Lower leg skin (tissue), 4 donors: ENCODE measurements at places on chromosomes 3 and 15.

GRCh38 chr3:136694321-136694720, 57.9 kb downstream of the STAG1 start:
- DNase-seq = no peak

DNA sequence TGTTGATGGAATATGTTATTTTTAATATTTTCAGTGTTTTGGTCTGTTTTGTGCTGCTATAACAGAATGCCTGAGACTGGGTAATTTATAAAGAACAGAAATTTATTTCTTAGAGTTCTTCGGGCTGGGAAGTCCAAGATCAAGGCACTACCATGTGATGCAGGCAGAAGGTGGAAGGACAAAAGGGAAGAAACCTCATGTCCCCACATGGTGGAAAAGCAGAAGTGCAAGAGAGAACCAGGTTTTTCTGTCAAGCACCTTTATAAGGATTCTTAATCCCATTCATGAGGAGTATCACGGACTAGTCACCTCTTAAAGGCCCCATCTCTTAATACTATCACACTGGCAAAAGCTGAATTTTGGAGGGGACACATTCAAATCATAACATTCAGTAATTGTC, 57.9 kb upstream of the EPHB3 start:
- no peak for DNase-seq

GRCh38 chr3:58693940-58694850, 27.6 kb upstream of the FAM3D start:
- peak; percentile 23 for DNase-seq

DNA sequence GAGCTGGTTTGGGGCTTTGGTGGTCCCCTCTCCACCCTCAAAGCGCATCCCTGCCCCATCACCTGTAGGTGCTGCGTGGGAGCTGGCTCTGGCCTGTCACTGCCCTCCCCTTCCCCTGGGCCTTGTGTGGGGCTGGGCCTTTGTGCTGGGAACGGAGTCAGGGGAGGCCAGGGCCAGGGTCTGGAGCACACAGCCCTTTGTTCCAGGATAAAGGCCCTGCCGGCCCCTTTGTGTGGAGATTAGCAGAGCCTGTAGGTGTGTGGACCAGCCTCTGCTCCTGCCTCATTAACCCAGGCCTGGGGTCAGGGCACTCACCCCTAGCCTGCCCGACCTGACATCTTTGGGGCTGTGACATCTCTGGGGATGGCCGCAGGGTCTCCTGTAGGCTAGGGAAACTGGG, 8.9 kb downstream of the EPHB3 start:
- DNase-seq = no peak

DNA sequence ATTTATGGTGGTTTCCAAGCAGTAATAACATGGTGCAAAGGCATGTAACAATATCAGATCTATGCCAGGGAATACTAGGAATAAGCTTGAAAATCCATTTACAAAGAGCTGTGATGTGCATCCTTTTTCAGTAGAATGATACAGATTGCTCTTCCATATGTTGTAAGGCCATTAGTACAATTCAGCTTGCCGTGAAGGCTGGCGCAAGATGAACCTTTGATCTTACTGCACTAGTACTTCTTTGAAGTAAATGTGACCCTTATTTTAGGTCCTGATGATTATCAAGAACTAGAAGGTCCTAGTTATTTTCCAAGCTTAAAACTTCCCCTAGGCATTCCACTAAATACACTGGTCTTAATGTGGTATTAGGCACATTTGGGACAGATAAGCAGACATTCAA, 210.1 kb upstream of the CD96 start:
- no peak for DNase-seq
